ENCODE measurements at places on chromosomes 2 and 18. TPM values are rescaled to one million over a fixed set of nuclear protein-coding genes. Genes with fewer than 3 reads are reported as not detected.

NETO1 gene
- total RNA-seq: not detected

LYG2 gene
- total RNA-seq: not detected

ACTG2 gene
- total RNA-seq: 20.5 TPM

CFAP65 gene
- 10.3 TPM for total RNA-seq

CD226 gene
- total RNA-seq: 6.3 TPM

SCN9A gene
- total RNA-seq: 11.8 TPM

GPR75 gene
- 2.8 TPM for total RNA-seq

REG1A gene
- total RNA-seq: not detected

ANKRD62 gene
- 0.06 TPM for total RNA-seq

GRCh38 chr2:43183743-43184142 lies 42.7 kb downstream of the ZFP36L2 start:
- H3K4me3 ChIP-seq: no peak overlapping the region
- DNase-seq: no peak
- no peaks in the 10 kb centered on the region for H3K4me1 ChIP-seq

- H3K27me3 ChIP-seq: no peaks in the 10 kb centered on the region
- H3K27ac ChIP-seq: no peak overlapping the region
- no peak for DNase-seq
- H3K4me1 ChIP-seq: no peaks in the 10 kb centered on the region
Observed at GRCh38 chr2:85288244-85288725, 39.5 kb downstream of the TGOLN2 start.

DNA sequence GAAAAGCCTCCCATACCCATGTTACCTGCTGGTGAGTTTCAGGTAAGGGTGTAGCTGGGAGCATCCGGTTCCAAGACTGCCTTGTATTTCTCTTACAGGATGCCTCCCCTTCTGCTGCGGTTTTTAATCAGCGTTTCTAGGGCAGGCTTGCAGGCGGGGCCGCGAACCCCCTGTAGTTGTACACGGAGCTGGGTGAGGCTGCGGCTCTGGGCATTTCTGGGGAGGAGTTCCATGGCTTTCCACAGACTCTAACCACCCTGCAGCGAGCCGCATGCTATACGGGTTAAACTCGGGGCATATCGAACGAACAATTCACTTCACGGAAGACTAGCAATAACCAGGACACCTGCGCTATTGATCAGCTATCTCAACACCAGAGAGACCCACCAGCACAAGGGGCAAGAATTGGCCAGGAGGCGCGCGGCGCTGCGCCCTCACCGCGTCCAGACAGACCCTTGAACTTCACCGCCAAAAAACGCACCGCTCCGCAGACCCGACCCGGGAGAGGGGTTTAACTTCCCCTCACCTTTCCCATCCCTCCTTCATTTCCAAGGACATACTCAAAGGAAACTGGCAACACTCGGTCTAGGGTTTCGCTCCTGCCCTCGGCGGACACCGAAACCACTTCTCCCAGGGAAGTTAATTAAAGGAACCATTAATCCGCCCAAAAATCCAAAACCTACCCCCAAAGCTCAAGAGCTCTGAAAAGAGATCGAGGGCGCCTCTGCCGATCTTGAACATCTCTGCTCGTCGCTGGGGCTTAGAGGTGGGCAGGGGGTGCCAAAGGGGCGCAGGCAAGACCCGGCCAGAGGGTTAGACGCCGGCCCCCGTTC lies 909 bp downstream of the TGFA start:
- no peaks in the 10 kb centered on the region for H3K27me3 ChIP-seq
- H3K4me1 ChIP-seq: peaks cover 6% of the 10 kb centered on the region
- H3K4me3 ChIP-seq: peak overlapping the region; percentile 59
- no peak for DNase-seq
- H3K36me3 ChIP-seq: no peaks in the 10 kb centered on the region

GRCh38 chr2:64338108-64338507 lies 115.9 kb upstream of the LGALSL start:
- H3K4me1 ChIP-seq: no peaks in the 10 kb centered on the region
- no peaks in the 10 kb centered on the region for H3K36me3 ChIP-seq
- no peak for DNase-seq
- H3K27ac ChIP-seq: no peak overlapping the region

GRCh38 chr2:50863218-50863617 lies 168.7 kb downstream of the NRXN1 start:
- no peak overlapping the region for H3K4me3 ChIP-seq
- peak; percentile 0 for DNase-seq

DNA sequence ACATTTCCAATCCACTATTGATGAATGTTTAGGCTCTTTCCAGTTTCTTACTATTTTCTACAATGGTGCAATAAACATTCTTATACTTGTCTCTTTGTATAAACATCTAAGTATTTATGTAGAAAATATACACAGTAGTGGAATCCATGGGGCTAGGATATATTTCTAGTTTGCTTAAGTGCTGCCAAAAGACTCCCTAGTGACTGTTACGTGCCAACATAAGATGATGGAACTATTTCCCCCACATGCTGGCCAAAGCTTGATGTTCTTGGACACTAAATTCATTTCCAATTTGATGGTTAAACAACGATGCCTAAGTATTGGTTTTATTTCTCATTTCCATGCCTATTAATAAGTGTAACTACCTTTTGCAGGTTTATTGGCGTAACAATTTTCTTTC lies 378.4 kb upstream of the HNRNPA3 start:
- no peak overlapping the region for H3K4me3 ChIP-seq
- no peaks in the 10 kb centered on the region for H3K36me3 ChIP-seq

GRCh38 chr2:218186876-218187275 lies 20.1 kb upstream of the CXCR1 start:
- no peak for DNase-seq
- H3K4me1 ChIP-seq: no peaks in the 10 kb centered on the region
- no peaks in the 10 kb centered on the region for H3K27me3 ChIP-seq
- H3K36me3 ChIP-seq: no peaks in the 10 kb centered on the region
- H3K27ac ChIP-seq: no peak overlapping the region

- H3K36me3 ChIP-seq: no peaks in the 10 kb centered on the region
- H3K4me3 ChIP-seq: no peak overlapping the region
- H3K27me3 ChIP-seq: no peaks in the 10 kb centered on the region
- peaks cover 1% of the 10 kb centered on the region for H3K4me1 ChIP-seq
- no peak for DNase-seq
Observed at GRCh38 chr2:234392041-234392615, 104.8 kb downstream of the ARL4C start.

- no peak overlapping the region for H3K27ac ChIP-seq
- DNase-seq: no peak
- no peak overlapping the region for H3K4me3 ChIP-seq
- no peaks in the 10 kb centered on the region for H3K27me3 ChIP-seq
- no peaks in the 10 kb centered on the region for H3K36me3 ChIP-seq
- H3K4me1 ChIP-seq: no peaks in the 10 kb centered on the region
Observed at GRCh38 chr2:22078701-22079100, 954.9 kb downstream of the TDRD15 start.

GRCh38 chr2:96697476-96697875 lies 42.4 kb downstream of the LMAN2L start:
- H3K4me1 ChIP-seq: no peaks in the 10 kb centered on the region
- no peak overlapping the region for H3K27ac ChIP-seq
- no peak for DNase-seq
- no peaks in the 10 kb centered on the region for H3K36me3 ChIP-seq
- no peaks in the 10 kb centered on the region for H3K27me3 ChIP-seq
- H3K4me3 ChIP-seq: no peak overlapping the region

- peaks cover 4% of the 10 kb centered on the region for H3K27me3 ChIP-seq
- peaks cover 7% of the 10 kb centered on the region for H3K4me1 ChIP-seq
- no peak overlapping the region for H3K4me3 ChIP-seq
Observed at GRCh38 chr2:38037757-38038621, 38.0 kb downstream of the CYP1B1 start.

GRCh38 chr2:172735582-172736423 lies at the start of gene RAPGEF4:
Gene RAPGEF4, plus strand, starts transcription at chr2:172735845. Its CDS starts 139 bp downstream, at chr2:172735984.
- DNase-seq: peak; percentile 18
- peaks cover 46% of the 10 kb centered on the region for H3K27me3 ChIP-seq
- no peak within 1 kb of the TSS for H3K27ac ChIP-seq
- no peaks in the 10 kb centered on the region for H3K4me1 ChIP-seq
- H3K4me3 ChIP-seq: peak within 1 kb of the TSS; percentile 38

DNA sequence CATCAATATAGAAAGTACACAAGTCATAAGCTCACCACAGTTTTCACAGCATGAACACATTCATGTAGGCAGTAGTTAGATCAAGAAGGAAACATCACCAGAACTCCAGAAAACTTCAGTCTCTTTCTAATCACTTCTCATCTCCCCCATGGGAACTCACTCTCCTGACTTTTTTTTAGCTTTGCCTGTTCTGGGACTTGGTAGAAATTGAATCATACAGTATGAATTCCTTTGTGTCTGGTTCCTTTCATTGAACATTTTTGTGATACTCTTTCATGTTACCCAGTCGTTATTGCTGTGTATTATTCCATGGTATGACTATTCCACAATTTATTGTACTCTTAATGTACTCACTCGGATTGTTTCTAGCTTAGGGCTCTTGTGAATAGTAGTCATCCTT lies 160.2 kb downstream of the TAF4B start:
- no peak overlapping the region for H3K4me3 ChIP-seq
- H3K27ac ChIP-seq: no peak overlapping the region
- peaks cover 5% of the 10 kb centered on the region for H3K4me1 ChIP-seq
- no peaks in the 10 kb centered on the region for H3K27me3 ChIP-seq
- no peaks in the 10 kb centered on the region for H3K36me3 ChIP-seq
